ENCODE measurements at places on chromosomes 11 and 22.

DNA sequence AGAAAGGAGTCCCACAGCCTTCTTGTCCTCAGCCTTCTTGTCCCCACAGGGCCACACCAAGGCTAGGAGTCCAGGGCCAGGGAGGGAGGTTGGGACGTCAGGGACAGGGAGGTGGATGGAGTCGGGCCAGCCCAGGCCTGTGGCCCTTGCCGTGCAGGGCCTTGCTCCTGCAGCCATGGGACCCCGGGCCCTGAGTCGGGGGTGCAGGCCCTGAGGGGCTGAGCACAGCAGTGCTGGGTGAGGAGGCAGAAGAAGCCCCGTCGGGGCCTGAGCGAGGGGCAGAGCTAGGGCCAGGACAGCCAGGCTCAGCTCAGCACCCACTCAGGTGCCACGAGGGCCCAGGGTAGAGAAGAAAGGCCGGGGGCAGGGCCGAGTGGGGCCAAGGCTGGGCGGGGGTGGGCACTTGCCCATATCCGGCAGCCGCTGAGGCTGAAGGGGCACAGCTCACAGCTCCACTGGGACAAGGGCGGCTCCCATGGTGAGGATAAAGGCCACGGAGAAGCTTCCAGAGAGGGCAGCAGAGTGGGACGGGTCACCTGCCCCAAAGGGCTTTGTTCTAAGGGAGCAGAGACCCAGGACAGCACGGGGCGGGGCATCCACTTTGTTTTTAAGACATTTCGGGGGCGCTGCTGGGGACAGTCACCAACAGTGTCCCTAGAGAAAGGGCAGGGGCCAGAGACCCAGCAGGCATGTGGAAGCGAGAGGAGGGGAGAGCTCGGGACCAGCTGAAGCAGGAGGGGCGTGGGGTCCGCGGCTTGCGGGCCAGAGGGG, 3.6 kb downstream of the MLC1 start:
- DNase-seq: no peak

GRCh38 chr11:75356613-75357012, 5.2 kb upstream of the ARRB1 start:
- DNase-seq: no peak

DNA sequence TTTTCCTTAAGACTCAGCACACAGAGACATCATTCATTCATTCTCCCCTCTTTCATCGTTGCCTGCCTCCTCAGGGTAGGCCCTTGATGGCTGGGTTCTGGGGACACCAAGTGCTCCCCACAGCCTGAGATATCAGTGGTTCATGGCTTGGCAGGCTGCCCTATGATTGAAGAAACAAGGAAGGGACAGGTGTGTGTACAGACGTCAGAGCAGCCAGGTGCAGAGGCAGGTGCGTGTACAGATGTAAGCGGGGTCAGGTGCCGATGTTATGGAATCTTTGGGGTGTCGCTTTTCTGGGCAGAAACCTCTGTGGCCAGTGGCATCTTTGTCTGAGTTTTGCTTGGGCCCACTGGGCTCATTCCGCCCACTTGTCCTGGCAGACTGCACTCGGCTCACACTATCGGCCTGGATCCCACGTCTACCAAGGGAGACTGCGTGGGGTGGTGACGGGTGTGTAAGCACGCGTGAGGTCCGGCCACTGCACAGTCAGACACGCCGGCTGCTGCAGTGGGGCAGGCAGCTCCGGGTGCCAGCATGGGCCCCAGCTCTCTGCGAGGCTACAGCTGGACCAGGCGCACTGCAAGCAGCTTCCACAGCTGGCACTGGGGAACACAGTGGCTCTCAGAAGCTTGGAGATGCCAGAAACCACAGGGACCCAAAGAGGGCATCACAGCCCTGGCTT, 20.9 kb upstream of the KIAA0930 start:
- no peak for DNase-seq

- DNase-seq: no peak
Measured at GRCh38 chr11:15769203-15769602, 587.1 kb downstream of the SOX6 start.

- no peak for DNase-seq
Measured at GRCh38 chr22:46916886-46917770, 154.7 kb downstream of the TBC1D22A start.

- peak; percentile 79 for DNase-seq
Measured at GRCh38 chr22:44735518-44736428, 16.6 kb upstream of the ARHGAP8 start.

GRCh38 chr11:104404231-104405175, 240.6 kb upstream of the PDGFD start:
- no peak for DNase-seq

- no peak for DNase-seq
Measured at GRCh38 chr11:35891096-35891495, 52.8 kb upstream of the LDLRAD3 start.

DNA sequence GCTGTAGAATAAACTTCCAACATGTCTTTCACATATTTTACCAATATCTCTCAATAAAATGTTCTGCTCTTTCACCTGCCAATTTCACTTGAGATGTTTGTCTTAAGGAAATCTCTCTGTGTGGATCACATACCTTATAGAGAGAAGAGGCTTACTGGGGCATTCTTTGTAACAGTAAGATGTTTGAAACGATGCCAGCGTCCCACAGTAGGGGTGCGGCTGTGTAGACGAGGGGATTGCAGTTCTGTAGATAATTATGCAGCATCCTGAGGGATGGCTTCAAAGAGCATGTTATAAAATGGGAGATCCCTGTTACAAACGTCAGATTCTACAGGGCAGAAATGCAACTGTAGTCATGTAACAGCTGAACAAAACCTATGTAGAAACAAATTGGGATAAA, 200.0 kb downstream of the TBC1D22A start:
- DNase-seq: no peak

- DNase-seq: peak; percentile 92
Measured at GRCh38 chr11:67505605-67506396, 638 bp upstream of the PITPNM1 start.

GRCh38 chr11:112004389-112004788, 20.8 kb upstream of the DLAT start:
- peak; percentile 23 for DNase-seq

- DNase-seq: no peak
Measured at GRCh38 chr11:102046841-102047240, 396 bp upstream of the CFAP300 start.

DNA sequence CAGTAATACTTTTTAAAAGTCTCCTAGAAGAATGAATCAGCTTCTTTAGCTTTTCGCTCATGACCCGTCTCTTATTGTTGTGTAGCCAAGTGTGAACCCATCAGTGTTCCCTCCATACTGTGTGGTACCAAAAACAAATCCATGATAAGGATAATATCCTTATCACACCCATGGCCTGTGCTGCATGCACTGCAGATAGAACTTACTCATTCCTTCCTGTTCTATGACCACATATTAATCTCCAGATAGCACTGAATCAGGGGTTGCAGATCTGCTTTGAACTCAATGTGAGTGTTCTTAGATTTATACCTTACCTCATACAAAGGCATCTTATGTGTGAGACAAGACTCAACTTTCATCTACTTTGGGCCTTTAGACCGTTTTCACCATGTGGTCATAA, 373.4 kb downstream of the JRKL start:
- DNase-seq: no peak

Data from CD4-positive, alpha-beta T cell treated with Interleukin-17A for 1 hour (primary cell).